Stimulated activated CD8-positive, alpha-beta memory T cell treated with anti-CD3 and anti-CD28 coated beads, Interleukin-7, amount 100 ng/mL, for 4 hours (primary cell): ENCODE measurements at places on chromosomes 4 and X.

- no peak for DNase-seq
Measured at GRCh38 chrX:64184396-64184795, 21.1 kb downstream of the AMER1 start.

- no peak for DNase-seq
Measured at GRCh38 chr4:114603497-114603896, 4.9 kb downstream of the UGT8 start.

DNA sequence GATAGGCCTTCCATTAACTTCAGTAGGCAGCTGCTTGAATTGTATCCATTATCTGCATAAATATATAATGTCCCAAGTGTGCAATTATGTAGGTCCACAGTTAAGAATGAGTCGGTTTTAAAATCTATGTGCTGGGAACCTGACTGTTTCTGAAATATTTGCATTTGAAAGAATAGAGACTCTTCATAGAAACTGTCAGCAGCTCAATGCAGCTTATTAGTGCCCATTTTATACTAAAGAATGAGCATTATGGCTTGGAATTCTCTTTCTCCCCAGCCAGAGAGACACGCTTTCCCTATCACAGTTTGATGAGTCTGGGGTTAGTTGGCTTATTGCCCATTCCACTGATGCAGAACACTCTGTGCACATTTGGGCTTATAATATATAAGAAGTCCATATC is 202.0 kb upstream of the PCDH7 start:
- no peak for DNase-seq

GRCh38 chr4:76897536-76898384 is at the start of gene SOWAHB:
Gene SOWAHB, minus strand, starts transcription at chr4:76898144. Its CDS starts 295 bp downstream, at chr4:76897849.
- no peak for DNase-seq

- DNase-seq = no peak
Measured at GRCh38 chrX:140091125-140091886, 126.0 kb upstream of the CXorf66 start.
